ENCODE measurements at places on chromosomes 3 and 15.

DNA sequence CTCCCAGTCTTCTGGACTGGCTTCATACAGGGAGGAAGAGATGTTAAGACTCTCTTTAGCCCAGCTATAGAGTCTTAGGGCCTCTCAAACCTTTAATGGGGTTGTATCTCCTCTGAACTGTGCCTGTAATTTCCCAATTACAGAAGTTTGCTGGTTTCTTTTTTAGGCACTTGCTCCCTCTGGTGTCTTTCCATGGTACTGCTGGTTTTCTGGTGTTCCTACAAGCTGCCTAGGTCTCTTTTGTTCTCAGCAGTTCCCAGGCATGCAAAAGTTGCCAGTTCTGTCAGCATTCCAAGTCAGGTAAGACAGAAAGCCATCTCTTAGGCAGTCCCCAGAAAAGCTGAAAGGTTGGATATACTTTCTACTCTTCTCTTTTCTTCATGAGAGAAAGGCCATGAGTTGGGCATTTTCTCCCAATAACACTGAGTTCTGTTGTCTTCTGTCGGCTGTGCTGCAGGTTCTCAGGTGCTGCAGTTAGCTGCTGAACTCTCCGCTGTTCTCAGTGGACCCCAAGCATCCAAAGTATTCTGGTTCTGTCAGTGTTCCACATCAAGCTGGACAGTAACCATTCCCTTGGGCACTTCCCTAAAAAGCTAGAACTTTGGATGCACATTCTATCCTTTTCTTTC, 54.4 kb upstream of the EHHADH start:
- peak; percentile 37 for DNase-seq

DNA sequence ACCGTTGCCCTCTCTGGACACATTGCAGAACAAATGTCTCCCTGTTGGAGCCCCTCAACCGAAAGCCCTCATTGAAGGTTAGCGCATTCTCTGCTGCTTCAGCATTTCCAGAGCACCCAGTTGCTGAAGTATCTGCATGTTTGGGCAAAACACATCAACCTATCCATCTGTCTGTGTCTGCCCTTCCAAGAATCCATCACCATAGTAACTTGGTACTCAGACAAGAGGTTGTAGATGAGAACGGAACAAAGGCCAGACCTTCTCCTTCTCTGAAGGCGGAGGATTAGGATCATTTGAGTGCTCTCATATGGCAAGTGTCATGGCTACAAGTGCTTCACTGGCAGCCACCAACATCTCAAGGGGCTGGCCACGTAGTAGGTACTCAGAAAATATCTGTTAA, 23.1 kb upstream of the RHO start:
- DNase-seq = no peak

- DNase-seq = no peak
These were observed 116.2 kb downstream of the CCNL1 start for GRCh38 chr3:157043771-157044170.

GRCh38 chr15:98537516-98538060, 110.8 kb upstream of the IGF1R start:
- DNase-seq = no peak

DNA sequence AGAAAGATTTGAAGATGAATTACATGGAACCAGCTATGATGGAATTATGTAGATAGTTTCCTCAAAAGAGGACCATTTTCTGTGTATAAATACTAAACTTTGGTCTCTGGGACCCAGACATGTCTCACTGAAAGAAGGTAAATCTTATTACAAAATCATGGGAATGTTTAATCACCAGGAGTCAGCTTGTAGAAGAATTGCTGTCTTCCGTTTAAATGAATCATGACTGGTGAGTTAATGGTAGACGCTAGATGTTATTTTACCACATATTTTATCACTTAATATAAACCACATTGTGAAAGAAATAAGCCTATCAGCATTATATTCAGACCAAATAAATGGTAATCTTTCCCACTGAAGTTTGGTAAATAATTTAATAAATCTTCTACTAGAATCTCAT, 322.3 kb upstream of the SUCLG2 start:
- no peak for DNase-seq

DNA sequence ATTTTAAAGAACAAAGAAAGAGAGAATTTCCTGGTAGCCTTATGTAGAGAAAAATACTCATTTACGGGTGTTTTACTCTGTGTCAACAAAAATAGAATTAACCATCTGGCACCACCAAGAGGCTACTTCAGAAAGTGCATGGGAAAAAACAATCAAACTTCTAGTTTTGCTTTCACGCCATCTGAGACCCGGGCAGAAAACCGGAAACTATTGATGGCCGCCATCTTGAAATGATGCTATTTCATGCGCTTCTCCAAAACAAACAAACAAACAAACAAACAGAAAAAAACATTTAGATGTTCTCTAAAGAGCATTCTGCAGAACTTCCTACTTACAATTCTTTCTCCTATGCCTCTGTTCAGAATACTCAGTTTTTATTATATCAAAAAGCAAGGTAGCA, 49.4 kb upstream of the SYNPR start:
- DNase-seq = no peak

- DNase-seq = no peak
These were observed 213.5 kb downstream of the CPNE4 start for GRCh38 chr3:131821191-131821762.

DNA sequence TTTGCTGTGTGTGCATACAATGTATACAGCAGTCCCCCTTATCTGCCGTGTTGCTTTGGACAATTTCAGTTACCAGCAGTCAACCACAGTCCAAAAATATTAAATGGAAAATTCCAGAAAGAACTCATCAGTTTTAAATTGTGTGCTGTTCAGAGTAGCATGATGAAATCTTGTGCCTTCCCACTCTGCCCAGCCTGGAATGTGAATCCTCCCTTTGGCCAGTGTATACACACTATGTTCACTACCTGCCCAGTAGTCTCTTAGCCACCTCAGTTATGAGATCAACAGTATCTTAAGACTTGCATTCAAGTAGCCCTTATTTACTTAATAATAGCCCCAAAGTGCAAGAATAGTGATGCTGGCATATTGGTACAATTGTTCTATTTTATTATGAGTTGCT, 133.6 kb upstream of the ABHD17C start:
- no peak for DNase-seq

DNA sequence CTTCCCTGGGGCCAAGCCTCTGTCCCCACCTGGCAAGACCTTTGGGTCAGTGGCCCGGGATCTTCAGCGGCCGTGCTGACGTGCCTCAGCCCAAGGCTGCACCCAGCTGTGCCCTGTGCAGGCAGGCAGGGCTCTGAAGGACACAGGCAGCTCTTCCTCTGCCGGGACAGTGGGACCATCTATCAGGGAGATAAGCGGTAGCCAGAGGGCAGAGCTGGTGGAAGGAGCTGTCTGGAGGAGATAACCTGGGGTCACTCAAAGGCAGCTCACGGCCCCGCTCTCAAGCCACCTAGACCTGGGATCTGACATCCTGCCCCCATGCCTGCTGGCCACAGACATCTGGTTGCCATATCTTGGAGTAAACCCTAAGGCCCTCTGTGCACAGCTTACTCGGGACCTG, 27.3 kb downstream of the DUSP7 start:
- no peak for DNase-seq

GRCh38 chr3:140050396-140050795, 115.4 kb downstream of the CLSTN2 start:
- no peak for DNase-seq

- DNase-seq = no peak
These were observed 760.2 kb downstream of the NAALADL2 start for GRCh38 chr3:175619369-175619768.

GRCh38 chr3:139774560-139775302, 97.0 kb upstream of the NMNAT3 start:
- no peak for DNase-seq

- DNase-seq = no peak
These were observed 107.2 kb upstream of the HACD2 start for GRCh38 chr3:123692041-123692440.

GRCh38 chr15:28930476-28931291, 44.9 kb downstream of the APBA2 start:
- no peak for DNase-seq

DNA sequence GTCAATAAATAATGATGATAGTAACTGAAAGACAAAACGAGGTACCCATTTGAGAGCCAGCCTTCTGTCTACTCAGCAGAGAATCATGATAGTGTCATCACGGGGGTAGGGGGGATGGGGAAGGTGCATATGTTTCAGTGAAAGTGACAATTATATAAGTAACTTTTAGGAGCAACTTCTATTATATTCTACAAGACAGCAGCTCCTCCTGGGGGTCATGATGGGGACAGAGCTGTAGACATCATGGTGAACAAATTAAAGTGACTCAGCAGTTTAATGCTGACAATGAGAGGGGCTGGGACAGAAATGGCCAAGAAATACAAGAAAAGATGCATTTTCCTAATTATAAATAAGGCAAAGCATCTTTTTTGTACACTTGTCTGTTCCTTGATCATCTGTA, 11.8 kb downstream of the CAPN3 start:
- DNase-seq = no peak

DNA sequence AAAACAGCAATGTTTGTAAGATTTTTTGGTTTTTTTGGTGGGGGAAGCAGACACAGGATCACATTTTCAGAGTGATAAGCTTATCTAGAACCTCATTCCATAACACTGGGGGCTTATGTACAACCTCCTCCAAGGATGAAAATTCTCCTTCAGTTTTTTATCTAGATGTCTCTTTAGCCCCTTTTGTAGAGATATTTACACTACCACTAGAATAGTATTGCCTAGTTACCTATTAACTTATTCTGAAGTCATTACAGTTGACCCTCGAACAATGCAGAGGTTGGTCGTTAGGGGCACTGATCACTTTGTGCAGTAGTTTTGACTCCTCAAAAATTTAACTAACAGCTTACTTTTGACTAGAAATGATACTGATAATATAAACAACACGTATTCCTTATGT, 32.8 kb downstream of the IFT57 start:
- no peak for DNase-seq

DNA sequence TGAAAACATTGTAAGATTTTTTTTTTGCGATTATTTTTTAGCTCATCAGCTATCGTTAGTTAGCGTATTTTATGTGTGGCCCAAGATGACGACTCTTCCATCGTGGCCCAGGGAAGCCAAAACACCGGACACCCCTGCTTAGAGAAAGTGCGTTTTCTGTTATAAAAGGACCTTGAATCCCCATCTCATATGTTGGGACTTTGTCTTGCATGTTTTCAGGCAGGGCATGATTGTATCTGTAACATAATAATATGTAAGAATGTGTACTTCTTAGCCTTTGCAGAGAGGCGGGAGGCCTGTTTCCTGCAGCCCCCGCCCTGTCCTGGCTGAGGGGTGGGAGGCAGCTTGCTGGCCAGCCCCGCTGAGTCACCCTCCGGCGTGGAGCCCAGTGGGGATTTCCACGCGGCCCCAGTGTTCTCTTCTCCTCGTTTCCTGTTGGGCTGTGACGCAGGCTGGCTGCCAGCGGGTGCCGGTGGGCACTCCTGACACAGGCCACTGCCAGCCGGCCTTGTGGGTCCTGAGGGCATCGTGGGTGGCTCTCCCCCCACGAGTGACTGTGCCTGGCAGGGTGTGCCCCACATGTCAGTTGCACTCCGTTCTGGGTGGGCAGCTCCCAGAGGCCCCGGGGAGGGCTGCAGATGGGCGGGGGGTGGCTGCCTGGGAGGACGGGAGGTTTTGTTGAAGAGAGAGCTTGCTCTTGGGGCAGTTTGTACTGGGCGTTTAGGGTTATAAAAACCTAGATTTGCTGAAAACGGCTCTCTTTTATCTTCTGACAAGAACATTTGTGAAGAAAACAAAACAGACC, 55.6 kb downstream of the SMAD3 start:
- peak; percentile 89 for DNase-seq

DNA sequence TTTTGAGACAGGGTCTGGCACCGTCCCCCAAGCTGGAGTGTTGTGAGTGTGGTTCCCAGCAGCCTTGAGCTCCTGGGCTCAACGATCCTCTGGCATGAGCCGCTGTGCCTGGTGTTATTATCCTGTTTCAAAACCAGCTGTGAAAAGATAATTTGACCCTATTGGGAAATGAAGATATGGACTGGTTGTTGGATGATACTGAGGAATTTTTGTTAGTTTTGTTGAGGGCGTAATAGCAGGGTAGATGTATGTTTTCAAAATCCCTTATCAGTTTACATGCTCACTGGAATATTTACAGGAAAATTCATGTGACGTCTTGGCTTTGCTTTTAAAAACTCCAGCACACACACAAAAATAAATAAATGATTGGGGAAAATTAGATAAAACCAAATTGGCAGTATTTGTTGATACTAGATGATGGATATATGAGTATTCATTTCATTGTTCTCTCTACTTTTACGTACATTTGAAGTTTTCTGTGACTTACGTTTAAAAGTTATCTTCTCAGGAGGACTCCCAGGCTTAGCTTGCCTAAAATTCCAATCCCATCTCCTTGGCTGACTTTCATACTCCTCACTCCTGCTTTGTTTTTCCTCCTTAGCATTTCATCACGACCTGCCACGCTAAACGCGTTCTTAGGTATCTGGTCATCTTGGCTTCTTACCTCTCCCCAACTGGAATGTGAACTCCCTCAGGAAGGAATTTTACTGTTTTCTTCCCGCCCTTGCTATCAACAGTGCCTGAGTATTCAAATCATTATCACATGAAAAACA, 56.8 kb upstream of the TFRC start:
- DNase-seq = no peak

- no peak for DNase-seq
These were observed 25.2 kb downstream of the ARPP21 start for GRCh38 chr3:35664460-35664919.

DNA sequence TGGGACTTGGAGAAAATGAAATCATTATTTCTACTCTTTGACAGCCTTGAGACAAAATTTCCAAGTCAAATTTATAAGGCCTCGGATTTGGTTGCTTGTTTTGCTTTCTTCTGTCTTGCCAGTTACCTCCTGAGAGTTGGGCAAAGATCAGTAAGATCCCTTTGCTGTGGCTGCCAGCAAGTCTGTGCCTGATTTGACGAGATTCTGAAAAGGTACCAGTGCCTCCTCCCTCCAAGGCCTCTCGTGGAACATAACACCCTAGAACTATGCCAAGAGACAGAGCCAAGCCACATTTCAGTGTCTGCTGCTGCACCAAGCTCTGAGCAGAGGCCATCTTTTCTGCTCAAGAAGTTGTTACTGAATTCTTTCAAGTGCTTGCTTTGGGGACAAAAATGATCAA, 61.0 kb downstream of the GTPBP8 start:
- DNase-seq = no peak

DNA sequence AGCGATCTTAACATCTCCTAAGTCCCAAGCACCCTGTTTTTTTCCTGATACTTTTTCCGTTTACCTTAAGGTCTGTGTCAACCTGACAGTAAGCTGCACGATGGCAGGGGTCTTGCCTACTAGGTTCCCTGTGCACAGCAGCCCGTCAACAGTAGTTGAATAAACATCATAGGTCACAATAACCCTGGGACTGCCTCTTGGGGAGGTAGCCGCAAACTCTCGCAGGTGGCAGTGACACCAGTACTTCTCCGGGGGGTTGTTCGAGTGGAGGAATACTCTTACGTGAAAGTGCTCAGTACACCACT, 365 bp upstream of the PDCD6IP start:
- no peak for DNase-seq

DNA sequence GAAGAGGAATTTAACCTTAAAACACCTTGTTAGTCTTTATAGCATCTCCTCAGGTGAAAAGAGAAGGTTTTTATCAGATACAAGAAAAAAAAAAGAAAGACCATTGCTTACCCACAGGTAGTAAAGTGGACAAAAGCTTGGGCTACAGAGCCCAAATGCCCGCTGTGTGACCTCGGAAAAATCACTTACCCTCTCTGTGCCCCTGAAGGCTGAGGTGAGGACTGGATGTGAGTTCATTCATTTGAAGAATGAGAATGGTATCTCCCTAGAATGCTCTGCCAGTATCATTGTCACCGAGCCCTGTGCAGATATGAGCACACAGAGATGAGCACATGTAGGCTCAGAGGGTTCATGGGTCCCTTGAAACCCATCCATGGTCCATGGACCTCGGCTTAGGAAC, 17.6 kb upstream of the FAM240A start:
- DNase-seq = no peak

GRCh38 chr15:69215314-69216035, 55.0 kb downstream of the GLCE start:
- no peak for DNase-seq
